ENCODE measurements at places on chromosomes 5 and 9.

DNA sequence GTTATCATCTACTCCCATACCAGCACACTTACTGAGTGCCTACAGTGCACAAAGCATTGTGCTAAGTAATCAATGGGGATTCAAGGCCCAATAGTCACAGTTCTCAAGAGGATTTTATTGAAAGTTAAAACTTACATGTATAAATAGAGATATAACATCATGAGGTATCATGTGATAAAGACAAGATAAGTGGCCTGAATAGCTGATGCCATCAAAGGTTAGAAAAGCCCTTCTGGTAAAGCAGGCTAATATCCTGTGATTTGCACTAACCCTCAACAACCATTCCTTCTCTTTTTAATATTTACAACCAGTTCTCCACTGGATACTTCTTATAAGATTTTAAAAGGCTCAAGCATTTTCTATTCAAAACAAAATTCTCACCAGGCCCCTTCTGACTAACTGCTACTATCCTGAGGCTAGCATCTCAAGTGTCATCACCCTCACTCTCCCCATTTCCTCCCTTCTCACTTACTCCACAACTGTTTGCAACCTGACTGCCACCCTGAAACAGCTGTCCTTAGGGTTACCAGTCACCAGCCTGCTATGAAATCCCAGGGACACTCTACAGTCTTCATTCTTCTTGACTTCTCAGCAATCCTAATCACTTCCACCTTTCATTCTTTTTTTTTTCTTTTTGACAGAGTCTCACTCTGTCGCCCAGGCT is 377.9 kb downstream of the ENC1 start:
- no peaks in the 10 kb centered on the region for H3K4me1 ChIP-seq
- no peaks in the 10 kb centered on the region for H3K36me3 ChIP-seq
- H3K27me3 ChIP-seq, result peaks cover 14% of the 10 kb centered on the region
- H3K27ac ChIP-seq, result no peak overlapping the region
- DNase-seq, result no peak
- no peak overlapping the region for H3K4me3 ChIP-seq

GRCh38 chr9:8760000-8760767 is 960.6 kb upstream of the DMAC1 start:
- H3K27ac ChIP-seq, result no peak overlapping the region
- H3K4me1 ChIP-seq, result no peaks in the 10 kb centered on the region
- DNase-seq, result no peak
- no peak overlapping the region for H3K4me3 ChIP-seq

DNA sequence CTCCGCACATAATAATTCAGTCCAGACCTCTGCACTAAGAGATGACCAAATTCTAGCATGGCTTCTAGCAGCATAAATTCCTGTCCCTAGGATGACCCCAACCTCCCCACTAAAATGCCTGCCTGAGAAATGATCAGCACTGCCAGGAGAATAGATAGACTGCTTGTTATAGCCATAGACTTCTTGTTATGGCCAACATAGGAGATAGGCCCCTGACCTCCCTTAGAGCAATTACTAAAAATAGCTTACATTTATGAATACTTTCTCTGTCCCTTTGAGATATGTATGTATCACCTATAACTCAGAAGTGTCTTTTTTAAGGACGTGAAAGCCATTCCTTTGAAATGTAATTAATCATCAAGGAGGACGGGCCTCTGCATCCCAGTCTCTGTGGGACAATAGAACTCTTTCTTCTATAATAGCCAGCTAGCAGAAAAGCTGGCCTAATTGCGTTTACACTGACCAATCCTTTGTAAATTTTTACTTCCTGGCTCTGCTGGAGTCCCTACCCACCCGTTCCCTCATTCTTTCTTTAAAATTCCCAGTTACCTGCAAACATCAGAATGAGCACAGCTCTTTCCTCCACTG is 1002.7 kb downstream of the CDH18 start:
- H3K4me1 ChIP-seq, result no peaks in the 10 kb centered on the region
- no peaks in the 10 kb centered on the region for H3K36me3 ChIP-seq
- H3K4me3 ChIP-seq, result no peak overlapping the region
- H3K27me3 ChIP-seq, result no peaks in the 10 kb centered on the region
- no peak for DNase-seq
- H3K27ac ChIP-seq, result no peak overlapping the region

DNA sequence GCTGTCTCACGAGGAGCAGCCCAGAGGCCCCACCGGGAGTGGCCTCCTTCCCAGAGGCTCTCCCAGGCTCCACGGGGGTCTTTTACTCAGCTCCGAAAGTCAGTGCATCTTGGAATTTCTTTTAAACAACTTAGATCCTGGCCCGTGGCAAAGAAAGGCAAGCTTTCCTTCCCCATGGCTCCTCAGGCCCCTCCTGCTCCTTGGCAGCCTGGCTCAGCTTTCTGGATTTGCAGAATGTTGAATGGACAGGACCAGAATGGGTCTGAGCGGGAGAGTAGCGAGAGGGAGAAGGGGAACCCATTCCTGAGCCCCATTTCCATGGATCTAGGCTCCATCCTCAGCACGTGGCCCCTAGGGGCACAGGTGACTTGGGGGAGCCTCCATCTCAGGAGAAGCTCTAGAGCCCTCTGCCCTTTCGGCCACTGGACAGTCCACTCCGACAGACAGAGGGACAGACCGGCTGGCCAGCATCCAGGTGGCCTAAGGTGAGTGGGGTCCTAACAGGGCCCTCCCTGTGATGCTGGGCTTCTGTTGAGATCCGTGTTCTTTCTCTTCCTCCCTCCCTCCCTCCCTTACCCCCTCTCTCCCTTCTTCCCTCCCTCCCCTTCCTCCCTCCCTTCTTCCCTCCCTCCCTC is 173.9 kb upstream of the PPP1R26 start:
- no peak for DNase-seq
- no peak overlapping the region for H3K27ac ChIP-seq
- no peaks in the 10 kb centered on the region for H3K27me3 ChIP-seq
- H3K4me1 ChIP-seq, result no peaks in the 10 kb centered on the region
- H3K36me3 ChIP-seq, result no peaks in the 10 kb centered on the region
- H3K4me3 ChIP-seq, result no peak overlapping the region

GRCh38 chr9:77809552-77809951 is 161.4 kb upstream of the GNA14 start:
- no peak overlapping the region for H3K4me3 ChIP-seq
- no peak for DNase-seq
- H3K4me1 ChIP-seq, result peaks cover 23% of the 10 kb centered on the region
- no peak overlapping the region for H3K27ac ChIP-seq
- H3K27me3 ChIP-seq, result no peaks in the 10 kb centered on the region

DNA sequence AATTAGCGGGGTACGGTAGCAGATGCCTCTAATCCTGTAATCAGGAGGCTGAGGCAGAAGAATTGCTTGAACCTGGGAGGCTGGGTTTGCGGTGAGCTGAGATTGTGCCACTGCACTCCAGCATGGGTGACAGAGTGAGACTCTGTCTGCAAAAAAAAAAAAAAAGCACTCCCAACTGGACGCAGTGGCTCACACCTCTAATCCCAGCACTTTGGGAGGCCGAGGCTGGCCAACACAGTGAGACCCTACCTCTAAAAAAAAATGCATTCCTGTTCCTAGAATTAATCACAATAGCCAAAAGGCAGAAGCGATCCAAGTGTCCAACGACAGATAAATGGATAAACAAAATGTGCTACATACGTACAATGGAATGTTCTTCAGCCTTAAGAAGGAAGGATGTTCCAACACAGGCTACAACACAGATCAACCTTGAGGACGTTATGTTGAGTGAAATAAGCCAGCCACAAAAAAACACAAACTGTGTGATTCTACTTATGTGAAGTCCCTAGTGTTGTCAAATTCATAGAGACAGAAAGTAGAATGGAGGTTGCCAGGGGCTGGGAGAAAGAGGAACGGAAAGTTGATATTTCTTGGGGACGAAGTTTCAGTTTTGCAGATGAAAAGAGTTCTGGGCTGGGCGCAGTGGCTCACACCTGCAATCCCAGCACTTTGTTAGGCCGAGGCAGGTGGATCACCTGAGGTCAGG is 13.8 kb downstream of the FAM78A start:
- no peak overlapping the region for H3K27ac ChIP-seq
- no peaks in the 10 kb centered on the region for H3K27me3 ChIP-seq
- H3K4me1 ChIP-seq, result peaks cover 5% of the 10 kb centered on the region
- H3K36me3 ChIP-seq, result no peaks in the 10 kb centered on the region
- no peak overlapping the region for H3K4me3 ChIP-seq
